ENCODE measurements at places on chromosomes 3 and 15. TPM values are rescaled to one million over a fixed set of nuclear protein-coding genes. Genes with fewer than 3 reads are reported as not detected.

SLITRK3 gene
- not detected for total RNA-seq

CPNE9 gene
- 0.27 TPM for total RNA-seq

PRR20G gene
- total RNA-seq: not detected

HYAL1 gene
- 0.14 TPM for total RNA-seq

ITPKA gene
- 115 TPM for total RNA-seq

FBN1 gene
- total RNA-seq: 35.9 TPM

- no peak for DNase-seq
Observed at GRCh38 chr15:100114571-100114970, 227.2 kb downstream of the ADAMTS17 start.

DNA sequence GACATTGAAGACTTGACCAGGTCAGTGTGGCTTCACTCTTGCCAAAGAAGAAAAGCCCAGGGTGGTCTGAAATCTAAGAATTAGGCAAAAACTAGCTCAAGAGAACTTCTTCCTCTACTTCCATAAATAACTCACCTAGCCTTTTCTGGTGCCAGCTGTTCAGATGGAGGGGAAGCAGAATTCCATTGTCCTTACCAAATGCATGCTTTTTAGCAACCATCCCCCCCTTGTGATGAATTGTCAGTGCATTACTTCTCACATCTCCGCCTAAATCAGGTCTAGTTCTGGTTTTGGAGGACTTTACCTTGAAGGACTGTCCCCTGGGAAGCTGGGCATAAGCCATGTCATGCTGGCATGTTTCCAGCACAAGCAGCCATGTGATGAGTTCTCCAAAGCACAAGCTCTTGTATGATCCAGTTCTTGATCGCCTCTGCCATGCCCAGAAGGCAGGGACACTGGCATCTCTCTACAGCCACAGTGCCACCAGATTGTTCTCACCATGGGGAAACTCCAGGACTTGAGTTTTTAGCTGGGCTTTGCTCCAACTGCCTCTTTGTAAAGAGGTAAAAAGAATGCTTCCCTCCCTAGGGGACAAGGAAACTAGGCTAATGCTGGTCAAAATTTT, 96.4 kb upstream of the IL12A start:
- DNase-seq: no peak

DNA sequence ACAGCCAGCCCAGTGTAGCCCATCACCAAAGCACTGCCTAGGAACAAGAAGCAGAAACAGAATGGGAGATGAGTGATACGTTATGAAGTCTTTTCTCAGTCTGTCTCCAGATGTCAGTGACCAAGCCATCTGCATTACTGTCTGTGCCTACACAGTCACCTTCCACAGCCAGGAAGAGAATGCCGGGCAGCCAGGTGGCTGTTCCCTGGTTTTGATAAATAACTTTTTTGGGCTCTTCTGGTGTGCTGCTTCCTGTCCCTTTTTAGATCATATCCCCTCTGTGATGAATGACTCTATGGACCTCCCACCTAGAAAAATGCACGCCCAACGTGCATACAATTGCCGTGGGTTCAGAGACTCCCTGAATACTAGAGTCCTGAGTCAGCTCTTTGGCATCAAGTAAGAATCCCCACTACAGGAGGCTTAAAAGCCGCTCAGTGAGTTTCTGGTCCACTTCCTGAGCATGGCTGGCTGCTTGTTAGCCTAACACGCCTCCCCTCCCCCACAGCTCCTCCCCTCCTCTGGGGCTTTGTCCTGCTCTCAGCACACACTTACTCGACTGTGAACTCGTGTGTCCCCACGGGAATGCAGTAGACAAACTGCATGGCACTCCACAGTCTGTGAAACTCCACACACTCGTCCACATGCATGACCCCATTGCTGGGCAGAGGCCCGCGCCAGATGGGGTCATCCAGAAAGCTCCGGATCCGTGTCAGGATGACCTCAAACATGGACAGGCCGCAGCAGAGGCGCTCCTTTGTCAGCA, 34.7 kb downstream of the NIPA2 start:
- DNase-seq: peak; percentile 74

DNA sequence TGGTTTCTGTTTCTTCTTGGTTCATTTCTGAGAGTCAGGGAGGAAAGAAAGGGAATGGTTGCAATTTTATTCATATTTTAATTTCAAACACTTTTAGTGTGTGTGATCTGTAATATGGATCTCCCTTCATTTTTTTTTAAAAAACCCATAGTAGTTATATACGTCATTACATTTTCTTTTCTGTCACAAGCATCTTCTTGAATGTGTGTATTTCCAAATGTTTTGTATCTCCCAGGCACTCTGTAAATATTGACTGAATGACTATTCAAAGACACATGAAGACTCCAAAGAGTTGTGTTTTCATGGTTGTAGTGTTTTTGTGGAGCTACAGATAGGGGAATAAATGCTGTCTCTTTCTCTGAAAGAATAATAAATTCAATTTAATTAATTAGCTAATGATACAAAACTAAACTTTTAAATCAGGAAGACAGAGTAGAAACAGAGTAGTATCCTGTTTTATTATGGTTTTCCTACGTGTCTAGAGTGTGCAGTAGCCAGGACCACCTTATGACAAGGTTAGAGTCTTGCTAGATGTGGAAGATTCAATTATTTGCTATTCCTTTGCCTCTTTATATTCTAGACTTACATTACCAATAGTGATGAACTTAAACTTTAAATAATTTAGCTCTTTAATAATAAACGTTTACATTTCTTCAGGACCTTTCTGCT, 35.5 kb downstream of the NECTIN3 start:
- no peak for DNase-seq

DNA sequence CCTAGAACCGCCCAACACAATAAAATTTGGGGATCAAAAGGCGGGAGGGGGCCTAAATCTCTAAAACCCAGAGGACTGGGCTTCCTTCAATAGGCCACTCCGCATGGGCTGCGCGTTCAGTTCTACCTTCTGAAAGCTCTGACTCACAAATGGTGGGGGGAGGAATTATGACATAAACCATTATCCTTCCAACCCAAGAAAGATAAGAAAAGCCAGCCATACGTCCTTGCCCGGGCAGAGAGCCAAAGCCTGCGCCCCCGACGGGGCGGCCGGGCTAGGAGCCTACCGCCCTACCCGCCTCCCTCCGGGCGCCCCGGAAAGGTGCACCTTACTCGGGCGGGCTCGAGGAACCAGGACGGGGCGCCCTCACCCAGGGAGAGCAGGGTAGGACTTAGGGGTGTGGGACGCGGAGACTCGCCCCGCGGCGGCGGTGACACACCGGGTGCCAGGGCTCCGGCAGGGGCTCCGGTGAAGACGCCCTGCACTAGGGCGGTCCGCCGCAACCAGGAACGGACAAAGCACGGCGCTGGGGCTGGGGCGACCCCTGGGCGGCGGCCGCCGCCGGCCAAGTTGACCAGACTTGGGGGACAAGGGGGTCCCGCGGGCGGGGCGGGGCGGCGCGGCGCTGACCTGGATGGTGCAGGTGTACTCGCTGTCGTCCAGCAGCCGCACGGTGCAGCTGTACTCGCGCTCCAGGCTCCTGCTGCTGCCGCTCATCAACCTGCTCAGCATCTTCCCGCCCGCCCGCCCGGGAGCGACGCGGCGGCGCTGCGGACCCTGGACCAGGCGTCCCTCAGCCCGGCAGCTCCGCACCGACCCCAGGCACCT, 534 bp downstream of the FRMD5 start:
- DNase-seq: no peak

DNA sequence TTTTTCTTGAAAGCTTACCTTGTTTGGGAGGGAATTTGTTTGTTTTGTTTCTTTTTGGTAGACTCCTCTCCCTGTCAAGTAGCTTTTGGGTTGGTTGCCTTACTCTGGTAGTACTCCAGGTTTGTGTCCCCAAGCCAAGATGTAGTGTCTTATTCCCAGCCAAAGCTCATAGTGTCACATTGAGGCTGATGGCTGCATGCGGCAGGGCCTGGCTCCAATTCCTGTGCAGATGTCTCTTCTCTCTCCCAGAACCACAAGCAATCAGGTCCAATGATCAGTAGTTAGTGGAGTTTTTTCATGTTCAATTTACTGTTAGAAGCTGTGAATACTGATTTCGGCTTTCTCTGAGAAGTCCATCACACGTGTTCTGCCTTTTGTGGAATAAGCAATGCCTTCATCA, 221.1 kb upstream of the THBS1 start:
- no peak for DNase-seq

GRCh38 chr3:40324621-40325020, 15.1 kb downstream of the EIF1B start:
- DNase-seq: no peak

- DNase-seq: no peak
Observed at GRCh38 chr3:182912474-182912873, 67.9 kb downstream of the DCUN1D1 start.

GRCh38 chr3:51401735-51402134, 10.7 kb downstream of the RBM15B start:
- no peak for DNase-seq

- DNase-seq: no peak
Observed at GRCh38 chr15:98358971-98359370, 289.4 kb upstream of the IGF1R start.
